ENCODE measurements at places on chromosomes 2 and 18.

DNA sequence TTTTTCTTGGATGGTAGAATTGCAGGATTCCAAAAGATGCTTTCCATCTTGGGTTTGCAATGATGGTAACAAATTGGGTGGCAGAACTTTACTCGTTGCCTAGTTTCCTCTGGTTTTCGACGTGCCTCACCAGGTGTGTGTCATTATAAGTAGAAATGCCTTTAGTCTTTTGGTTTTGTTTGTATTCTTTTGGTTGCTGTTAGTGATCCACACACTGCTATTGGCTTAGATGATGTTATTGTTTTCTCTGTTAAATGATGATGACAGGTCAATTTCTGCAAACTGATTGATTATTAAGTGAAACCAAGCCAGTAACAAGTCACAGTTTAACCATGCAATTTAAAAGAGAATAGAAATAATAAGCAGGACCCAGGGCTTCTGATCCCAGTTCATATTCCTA is 6.1 kb upstream of the LAMA3 start:
- DNase-seq = no peak

DNA sequence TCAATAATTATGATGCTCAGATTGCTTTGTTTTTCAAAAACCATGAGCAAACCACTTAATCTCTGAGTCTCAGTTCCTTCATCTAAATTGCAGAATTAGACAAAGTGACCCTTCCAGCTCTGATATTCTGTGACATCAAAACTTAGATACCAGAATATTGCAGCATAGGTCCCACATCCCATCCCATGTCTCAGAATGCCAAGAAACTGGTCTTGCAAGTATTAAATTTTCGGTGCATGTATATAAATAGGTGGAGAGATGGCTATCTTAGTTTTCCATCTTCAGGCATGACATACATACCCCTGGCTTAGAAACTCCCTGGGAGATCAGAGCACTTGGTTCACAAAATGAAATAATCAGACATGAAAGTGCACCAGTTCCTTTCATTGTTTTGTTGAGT is 39.8 kb downstream of the WDR75 start:
- DNase-seq = no peak

DNA sequence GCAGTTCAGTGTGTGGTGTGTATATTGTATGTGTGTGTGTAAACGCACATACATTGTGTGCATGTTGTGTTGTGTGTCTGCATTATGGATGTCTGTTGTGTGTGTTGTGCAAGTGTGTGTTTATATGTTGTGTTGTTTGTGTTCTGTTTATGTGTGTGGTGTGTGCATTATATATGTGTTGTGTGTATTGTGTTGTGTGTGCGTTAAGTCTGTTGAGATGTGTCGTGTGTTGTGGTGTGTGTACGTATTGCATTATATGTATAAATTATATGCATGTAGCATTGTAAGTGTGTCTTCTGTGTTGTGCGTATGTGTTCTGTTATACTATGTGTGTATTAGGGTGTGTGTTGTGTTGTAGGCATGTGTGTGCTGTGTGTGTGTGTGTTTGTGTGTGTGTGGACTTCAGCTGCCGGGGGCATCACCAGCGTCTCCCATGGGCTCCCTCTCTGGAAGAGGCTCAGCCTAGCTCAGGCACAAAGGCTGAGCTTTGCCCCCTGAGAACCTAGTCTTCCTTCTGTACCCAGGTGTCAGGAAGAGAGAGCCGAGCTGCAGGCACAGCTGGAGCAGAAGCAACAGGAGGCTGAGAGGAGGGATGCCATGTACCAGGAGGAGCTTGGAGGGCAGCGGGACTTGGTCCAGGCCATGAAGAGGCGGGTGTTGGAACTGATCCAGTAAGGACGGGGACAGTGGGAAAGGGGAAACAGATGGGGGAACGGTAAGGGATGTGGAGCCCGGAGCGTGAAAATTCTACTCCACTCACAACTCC is 13.7 kb downstream of the RUFY4 start:
- no peak for DNase-seq

DNA sequence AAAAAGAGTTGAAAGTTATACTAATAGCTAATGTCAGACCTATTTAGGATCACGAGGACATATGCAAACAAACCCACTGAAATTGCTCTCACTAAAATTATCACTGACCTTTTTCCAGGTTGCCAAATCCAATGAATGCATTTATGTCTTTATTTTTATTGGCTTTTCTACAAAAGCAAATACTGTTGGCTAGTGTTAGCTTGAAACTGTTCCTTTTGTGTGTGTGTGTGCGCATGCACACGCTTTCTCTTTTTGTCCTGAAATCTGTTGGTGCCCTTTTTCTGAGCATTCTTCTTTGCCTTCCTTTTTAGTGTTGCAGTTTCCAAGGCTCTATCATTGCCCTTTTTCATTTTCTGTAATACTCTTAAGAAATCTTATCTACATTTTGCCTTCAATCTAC is 1269.2 kb downstream of the LRP1B start:
- no peak for DNase-seq

- DNase-seq = no peak
Observed at GRCh38 chr18:9916077-9916639, 2.3 kb downstream of the VAPA start.

DNA sequence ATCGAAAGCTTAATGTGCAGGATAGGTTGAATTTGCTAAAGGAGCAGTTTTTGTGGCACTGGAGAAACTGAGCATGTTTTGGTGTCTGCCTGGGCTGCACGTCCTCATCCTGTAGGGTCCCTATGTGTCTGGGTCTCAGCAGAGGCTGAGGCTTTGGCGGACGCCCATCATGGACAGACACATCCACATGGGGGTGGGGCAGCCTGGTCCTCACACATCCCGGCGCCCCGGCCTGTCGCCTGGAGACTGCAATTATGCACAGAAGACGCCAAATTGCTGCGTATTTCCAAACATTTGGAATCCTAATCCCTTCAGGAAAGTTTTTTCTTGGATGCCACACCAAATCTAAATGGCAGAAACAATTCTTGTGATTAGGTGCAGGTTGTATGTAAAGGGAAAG is 128.2 kb upstream of the TWIST2 start:
- DNase-seq = no peak

DNA sequence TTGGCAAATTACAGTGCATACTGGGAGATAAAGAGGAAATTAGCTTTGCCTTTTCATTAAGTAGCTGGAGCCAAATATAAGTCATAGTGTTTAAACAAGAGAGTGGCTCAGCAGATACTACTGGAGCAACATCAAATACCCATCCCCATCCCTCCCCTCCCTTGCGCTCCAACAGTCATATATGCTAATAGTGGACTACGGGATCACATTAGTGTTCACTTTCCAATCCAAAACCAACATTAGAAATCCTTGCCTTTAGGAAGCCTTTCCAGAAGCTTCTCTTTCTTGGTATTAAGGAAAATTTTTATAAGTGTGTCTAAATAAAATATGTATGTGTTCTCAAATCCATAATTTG is 1669.3 kb downstream of the SUCLG1 start:
- DNase-seq = no peak

GRCh38 chr2:202824901-202825300 is 46.7 kb downstream of the ICA1L start:
- no peak for DNase-seq

DNA sequence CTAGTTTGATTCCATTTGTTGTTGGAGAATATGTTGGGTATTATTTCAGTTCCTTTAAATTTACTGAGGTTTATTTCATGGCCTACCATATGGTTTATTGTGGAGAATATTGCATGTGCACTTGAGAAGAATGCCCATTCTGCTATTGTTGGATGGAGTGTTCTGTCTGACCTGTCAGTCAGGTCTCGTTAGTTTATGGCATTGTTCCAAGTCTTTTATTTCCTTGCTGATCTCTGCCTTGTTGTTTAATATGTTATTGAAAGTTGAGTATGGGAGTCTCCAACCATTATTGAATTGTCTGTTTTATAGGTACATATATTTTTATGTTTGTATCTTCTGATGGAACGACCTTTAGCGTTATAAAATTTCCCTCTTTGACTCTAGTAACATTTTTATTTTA is 86.3 kb downstream of the PTPN4 start:
- DNase-seq = no peak

- DNase-seq = no peak
Observed at GRCh38 chr2:120658042-120658769, 77.5 kb upstream of the GLI2 start.

- no peak for DNase-seq
Observed at GRCh38 chr18:46379323-46379950, 275.3 kb downstream of the HAUS1 start.

DNA sequence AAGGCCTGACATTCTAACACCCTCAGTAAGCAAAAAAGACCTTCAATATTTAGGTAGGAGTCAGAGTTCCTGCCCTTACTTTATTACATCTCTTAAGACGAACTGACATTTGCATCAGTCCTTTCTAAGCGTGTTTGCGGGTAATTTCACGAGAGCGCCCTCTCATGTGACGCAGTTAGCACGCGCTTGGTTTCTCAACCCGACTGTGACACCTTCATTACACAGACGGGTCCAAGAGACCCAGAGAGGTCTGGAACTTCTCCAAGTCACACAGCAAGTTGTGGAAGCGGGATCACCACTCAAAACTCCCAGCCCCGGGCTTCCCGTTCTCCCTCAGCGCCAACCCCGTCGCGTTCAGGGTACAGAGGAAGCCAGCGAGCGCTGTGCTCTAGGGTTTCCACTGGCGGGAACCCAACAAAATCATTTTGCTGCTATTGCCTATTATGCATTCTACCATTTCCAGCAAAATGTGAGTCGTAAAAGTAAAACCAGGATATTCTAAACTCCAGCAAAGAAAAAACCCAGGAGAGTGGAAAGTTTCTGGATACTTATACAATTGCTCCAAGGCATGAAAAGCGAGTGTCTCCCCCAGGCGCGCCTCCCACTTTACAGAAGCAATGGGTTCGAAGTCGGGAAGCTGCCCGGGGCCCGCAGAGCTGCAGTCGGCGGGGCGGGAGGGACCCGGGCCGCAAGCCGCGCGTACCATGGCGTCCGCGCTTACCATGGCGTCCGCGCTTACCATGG is 601 bp downstream of the ENOSF1 start:
- peak; percentile 81 for DNase-seq

DNA sequence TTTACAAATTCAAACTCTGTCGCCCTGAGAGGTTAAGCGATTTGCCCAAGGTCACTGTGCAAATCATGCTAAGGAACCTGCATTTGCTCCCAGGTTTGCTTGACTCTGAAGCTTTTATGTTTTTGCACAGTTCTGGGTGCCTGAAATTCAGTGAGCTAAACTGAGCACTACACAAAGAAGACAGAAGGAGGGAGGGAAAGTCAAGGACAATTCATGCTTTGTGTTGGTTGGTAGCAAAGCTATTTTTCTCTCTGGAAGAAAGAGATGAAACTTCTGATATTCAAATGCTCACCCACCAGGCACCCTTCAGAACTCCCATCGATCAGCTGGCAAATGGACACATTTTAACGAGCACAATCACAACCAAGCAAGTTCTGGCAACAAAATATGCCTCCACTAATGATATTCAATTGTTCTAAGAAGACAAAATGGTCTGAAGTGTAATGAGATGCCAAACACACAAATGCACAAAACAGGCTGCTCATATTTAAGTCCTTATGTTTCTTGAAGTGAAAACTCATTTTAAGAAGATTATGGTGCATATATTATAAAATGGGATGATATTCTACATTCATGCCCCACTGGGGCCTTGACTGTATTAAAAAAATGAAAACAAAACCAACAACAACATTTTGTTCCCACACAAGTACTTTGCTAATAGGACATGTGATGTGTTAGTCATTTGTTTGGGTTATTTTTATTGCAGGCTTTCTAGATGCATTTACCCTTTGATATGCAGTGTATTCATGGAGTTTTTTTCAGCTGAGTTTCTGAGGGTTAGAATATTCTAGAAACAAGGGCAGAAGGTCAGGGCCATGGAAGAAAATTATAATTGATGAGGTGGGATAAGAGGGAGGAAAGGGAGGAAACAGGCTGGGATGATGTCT is 445.6 kb upstream of the CELF4 start:
- DNase-seq = no peak

- no peak for DNase-seq
Observed at GRCh38 chr2:8872821-8873432, 35.5 kb upstream of the KIDINS220 start.

GRCh38 chr2:113675875-113676274 is 48.8 kb downstream of the RABL2A start:
- DNase-seq = no peak

DNA sequence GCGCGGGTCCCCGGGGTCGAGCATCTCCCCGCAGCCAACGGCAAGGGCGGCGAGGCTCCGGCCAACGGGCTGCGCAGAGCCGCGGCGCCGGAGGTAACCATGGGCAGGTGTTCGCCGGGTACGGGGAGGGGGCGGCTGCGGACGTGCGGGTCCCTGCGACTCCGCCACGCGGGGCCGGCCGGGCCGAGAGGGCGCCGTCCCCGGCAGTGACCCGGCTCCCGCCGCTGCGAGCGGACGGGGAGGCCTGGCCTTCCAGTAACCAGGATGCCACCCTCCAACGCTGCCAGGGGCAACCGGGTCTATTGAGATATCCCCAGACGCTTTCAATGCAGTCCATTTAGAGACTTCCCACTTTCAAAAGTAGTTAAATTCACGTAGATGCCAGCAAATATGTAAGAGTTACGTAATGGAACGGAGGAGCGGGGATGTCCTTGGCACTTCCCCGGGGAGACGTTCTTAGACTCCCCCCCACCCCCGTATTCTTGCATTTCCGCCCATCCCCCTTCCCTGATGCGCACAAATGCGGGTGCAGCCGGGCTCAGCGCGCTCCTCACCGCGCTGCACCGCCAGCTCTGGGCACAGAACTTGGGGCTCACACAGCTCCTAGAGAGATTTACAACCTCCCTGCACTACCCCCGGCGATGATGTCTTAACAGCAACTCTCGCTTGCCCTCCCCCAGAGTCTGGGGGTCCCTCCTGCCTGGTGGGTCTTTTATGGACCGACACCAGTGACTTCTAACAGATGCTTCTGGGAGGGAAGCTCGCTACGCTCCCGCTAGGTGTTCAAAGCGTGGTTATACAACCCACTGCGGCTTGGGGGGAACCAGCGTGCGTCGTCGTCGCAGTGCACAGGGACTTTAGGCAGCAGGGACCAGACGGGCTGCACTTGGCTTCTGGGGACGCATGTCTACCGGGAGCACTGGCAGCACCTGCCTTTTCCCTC is 657 bp downstream of the SGPP2 start:
- no peak for DNase-seq

GRCh38 chr18:69885355-69885754 is 62.3 kb downstream of the CD226 start:
- DNase-seq = no peak

- no peak for DNase-seq
Observed at GRCh38 chr2:30234180-30234971, 3.0 kb downstream of the LBH start.

- DNase-seq = no peak
Observed at GRCh38 chr2:53751728-53752127, 15.9 kb upstream of the CHAC2 start.

DNA sequence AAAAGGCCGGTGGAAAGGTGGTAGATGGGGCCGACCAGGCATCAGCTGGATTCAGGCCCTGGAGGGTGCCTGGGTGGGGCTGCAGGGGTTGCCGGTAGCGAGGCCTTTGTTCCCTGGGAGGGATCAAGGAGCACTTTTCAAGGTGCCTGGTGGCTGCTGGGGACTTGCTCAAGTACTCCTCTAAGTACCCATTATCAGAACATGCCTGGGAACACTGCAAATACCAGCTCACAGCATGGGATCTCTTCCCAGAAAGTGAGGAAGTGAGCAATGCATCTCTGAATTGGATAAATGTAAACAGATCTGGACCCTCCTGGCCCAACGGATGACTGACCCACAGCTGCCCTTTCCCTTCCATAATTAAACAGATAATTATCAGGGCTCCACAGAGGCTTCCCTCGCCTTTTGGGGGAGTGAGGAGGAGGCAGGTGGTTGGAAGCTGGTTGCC is 210.5 kb downstream of the SH3RF3 start:
- DNase-seq = no peak

Data from CD4-positive, alpha-beta T cell treated with Interleukin-4 for 1 hour (primary cell).